ENCODE measurements at places on chromosomes 12 and 14.

GRCh38 chr14:103828315-103828967 is 18.9 kb downstream of the PPP1R13B start:
- peak; percentile 40 for DNase-seq

GRCh38 chr12:51415931-51416330 is 8.7 kb upstream of the SLC4A8 start:
- no peak for DNase-seq

DNA sequence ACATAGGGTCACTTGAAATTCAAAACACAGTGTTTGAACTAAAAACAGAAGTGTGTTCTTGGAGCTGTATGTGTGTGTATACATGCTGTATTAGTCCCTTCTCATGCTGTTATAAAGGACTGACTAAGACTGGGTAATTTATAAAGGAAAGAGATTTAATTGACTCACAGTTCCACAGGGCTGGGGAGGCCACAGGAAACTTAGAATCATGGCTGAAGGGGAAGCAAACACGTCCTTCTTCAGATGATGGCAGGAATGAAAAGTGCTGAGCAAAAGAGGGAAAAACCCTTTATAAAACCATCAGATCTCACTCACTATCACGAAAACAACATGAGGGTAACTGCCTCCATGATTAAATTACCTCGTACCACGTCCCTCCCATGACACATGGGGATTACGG is 224.1 kb downstream of the BCAT1 start:
- no peak for DNase-seq

- no peak for DNase-seq
Observed at GRCh38 chr12:115511986-115512711, 765.3 kb downstream of the MED13L start.

DNA sequence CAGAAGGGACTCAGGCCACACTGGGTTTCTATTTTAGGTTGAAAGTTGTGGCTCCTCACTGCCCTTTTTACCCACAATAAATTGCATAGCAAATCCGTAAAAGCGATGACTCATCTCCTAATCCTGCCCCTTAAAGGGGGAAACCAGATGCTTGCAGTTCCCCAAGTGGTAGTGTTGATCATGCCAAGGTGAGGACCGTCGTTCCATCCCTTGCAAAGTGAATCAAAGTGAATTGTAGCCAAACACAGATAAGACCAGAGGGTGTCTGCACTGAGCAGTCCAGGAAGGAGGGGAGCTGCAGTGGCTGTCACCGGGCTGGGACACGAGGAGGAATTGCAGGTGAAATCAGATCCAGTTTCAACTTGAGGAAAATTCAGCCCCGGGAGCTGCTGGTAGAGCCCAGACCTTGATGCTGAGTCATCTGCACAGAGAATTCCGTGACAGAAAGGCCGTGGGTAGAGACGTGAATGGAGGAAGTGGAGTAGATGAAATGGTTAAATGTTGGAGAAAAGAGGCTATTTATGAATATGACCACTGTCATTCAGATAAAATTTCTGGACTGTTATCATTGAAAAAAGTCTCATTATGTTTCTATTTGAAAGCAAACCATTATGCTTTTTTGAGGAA is 44.2 kb upstream of the MMP17 start:
- peak; percentile 82 for DNase-seq

DNA sequence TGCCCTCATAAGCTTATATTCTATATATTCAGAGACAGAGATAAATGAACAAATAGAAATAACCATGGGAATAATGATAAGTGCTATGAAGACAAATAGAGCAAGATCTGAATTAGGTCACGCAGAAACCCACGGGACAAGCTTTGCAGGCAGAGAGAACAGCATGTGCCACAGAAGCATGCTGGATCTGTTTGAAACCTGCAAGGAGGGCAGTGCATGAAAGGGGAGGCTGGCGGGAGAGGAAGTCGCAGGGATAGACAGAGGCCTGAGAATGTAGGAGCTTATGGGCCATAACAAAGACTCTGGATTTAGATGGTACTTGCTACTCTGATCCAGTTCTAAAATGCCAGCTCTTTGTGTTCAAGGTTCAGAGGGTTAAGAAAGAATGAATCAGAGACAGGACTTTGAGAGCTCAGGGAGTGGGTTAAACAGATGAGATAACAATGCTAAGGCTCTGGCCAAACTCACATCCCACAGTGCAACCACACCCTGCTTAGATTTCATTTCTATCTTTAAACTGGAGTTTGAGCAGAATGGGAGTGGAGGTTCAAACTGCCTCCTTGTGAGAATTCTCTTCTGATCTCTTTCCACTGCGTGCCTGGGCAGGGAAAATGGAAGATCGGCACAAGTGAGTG is 49.2 kb upstream of the PPP1R12A start:
- peak; percentile 52 for DNase-seq

DNA sequence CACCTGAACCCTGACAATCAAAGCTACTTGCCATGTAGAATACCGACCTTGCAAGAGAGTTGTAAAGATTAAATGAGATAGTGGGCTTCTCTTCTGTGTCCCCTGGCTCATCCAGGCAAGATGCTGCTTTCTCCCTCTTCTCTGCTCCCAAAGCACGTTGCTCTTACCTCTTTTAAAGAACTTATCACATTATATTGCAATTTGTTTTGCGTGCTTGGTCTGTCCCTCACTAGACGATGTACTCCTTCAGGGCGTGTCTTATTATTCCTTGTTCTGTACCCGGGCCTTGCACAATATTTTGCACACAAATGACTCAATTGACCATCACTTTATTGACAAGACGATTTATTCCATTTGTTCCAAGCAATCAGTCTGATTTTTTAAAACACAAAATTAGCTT is 3.3 kb downstream of the DCN start:
- peak; percentile 7 for DNase-seq

GRCh38 chr14:92677087-92677668 is 71.2 kb downstream of the LGMN start:
- no peak for DNase-seq

GRCh38 chr14:75771595-75771994 is 110.5 kb downstream of the TTLL5 start:
- DNase-seq, result no peak

DNA sequence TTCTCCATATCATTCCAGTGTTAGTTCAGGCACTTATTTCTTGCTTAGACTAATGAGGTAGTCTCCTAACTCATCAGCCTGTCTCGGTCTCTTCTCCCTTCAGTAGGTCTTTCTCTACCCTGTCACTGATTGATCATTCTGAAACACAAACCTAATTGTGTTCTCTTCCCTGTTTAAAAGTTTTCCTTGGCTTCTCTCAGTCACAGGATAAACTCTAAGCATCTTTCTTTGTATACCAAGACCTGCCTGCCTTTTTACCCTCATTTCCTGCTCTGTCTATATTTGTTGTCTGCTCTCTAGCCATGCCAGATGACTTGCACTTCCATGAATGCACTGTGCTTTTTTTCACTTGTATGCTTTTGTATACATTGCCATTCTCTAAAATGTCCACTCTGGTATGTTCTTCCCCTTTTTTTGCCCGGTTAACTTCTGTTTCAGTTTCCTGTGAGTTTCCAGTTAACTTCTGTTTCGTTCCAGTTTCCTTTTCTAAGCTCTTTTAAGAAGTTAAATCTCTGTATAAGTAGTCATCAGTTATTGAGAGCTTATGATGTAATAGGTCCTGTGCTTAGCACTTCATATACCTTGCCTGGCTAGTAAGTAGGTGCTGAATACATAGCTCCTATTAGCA is 12.8 kb downstream of the DIP2B start:
- DNase-seq, result no peak
